Midbrain (tissue), 1 donor: ENCODE measurements at places on chromosomes 5 and 9.

- DNase-seq, result no peak
Observed at GRCh38 chr5:113058269-113058668, 81.7 kb downstream of the DCP2 start.

GRCh38 chr5:69032009-69032408 is 61.8 kb upstream of the SLC30A5 start:
- no peak for DNase-seq

GRCh38 chr5:92544596-92544995 is 1036.4 kb downstream of the NR2F1-AS1 start:
- no peak for DNase-seq

GRCh38 chr5:136963504-136963903 is 535.6 kb downstream of the SPOCK1 start:
- no peak for DNase-seq

GRCh38 chr9:71630377-71630995 is 137.8 kb downstream of the CEMIP2 start:
- no peak for DNase-seq

DNA sequence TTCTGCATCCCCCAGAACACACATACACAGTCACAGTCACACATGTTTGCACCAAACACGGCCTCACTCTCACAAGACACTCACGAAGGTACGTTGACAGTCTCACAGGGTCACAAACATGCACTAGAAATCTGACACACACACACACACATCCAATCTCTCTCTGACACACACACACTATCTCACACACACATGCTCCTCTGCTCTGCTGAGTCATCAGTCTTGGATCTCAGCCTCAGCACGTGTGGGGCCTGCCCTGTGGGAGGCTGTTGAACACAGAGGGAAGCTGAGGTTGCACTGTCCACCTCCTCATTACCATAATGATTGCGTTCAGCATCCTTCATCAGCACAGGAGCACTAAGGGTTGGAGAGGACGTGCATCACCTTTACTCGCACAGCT is 188.8 kb downstream of the MTRR start:
- no peak for DNase-seq

- DNase-seq, result peak; percentile 15
Observed at GRCh38 chr5:59506285-59506877, 387.1 kb downstream of the PDE4D start.

- DNase-seq, result no peak
Observed at GRCh38 chr5:127386557-127386956, 96.0 kb downstream of the MEGF10 start.

DNA sequence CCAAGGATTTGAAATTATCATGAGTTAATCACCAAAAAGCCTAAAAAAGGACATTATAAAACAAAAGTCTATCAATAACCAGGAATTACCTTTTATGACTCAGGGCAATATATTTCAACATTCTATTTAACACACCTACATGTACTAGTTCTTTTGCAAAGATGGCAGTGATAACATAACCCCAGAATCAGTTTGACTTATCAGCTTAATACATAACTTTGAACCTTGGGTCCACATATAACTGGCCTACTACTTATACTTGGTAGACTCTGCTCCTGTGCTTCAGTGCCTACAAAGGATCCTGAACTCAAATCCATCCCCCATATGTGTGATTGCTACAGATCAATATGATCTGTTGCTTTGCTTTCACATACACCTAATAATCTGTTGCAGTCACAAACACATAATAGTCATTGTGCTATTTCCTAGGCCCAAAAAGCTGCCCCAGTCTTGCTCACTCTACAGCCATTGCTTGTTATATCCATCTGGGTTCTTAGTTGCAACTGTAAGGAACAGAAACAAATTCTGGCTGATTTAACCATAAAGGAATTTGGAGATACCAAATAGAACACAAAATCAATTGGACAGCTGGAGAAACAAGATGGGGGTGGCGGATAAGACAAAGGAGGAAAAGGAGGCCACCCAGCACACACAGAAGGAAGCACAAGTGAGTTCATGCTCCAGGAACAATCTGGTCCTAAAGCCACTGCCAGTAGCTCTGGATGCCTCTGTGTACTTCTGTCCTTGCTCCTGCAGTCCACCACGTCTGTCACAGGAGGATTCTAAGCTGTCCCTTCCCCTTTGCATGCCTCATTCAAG is 25.5 kb downstream of the DEPDC1B start:
- DNase-seq, result no peak

DNA sequence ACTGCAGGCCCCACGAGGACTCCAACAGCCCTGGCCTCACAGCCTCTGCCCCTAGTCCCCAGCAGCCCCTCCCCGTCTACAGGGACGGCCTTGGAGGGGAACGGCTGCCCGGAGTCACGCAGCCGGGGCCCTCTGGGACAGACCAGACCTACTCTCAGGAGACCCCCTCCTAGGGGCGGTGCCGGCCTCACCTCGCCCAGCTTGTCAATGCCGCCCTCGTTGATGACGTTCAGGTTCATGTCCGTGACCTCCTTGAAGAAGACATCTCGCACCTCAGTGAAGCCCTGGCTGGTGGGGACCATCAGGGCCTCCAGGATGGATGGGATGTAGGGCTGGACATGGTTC is 58.6 kb downstream of the LRSAM1 start:
- no peak for DNase-seq

DNA sequence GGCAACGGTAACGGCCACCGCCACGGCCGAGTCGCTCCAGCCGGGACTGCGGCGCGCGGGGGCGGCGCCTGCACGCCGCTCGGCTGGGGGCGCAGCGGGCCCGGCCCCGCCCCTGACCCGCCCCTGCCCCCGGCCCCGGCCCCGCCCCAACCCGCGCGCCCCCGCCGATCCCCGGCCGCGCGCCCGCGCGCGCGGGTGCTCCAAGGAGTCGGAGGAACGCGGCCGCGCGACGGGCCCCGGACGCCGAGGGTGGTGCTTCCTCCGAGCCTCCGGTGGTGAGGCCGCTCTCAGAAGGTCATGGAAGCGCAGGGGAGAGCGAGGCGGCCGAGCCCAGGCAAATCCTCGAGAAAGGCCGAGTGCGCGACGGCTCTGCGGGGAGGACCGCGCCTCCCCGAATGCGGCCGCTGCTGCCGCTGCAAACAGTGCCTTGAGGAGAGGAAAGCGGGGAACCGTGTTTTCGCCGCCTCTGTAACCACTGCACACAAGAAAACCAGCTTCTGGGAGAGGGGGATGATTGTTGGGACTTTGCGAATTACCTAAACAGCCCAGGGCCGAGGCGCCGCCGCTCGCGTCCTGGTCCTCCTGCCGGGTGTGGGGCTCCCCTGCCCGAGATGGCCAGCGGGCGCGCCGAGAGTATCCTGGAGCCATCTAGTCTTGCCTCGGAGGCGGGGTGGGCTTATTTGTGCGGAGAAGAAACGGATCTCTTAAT is at the start of gene LIFR:
Gene LIFR (minus strand): TSS at position 48 of the 709 bp plus-strand sequence. CDS start 25,999 bp downstream, outside the sequence.
- DNase-seq, result peak; percentile 88

DNA sequence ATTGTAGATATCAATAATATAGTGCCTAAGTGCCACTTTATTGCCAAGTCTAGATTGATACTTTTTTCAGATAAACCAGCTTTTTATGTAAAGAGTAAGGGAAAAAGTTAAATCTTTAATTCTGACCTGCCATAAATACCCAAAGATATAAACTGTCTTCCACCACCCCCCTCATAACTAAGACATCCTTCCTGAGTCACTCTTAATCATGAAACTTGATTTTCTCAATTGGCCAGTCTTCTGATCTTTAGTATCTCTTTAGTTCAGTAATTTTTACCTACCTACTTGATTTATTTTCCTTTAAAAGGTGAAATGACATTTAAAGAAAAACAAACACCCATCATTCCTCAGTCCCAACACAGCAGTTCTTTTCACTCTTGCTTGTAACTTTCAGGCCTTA is 21.8 kb downstream of the C5orf22 start:
- DNase-seq, result no peak

DNA sequence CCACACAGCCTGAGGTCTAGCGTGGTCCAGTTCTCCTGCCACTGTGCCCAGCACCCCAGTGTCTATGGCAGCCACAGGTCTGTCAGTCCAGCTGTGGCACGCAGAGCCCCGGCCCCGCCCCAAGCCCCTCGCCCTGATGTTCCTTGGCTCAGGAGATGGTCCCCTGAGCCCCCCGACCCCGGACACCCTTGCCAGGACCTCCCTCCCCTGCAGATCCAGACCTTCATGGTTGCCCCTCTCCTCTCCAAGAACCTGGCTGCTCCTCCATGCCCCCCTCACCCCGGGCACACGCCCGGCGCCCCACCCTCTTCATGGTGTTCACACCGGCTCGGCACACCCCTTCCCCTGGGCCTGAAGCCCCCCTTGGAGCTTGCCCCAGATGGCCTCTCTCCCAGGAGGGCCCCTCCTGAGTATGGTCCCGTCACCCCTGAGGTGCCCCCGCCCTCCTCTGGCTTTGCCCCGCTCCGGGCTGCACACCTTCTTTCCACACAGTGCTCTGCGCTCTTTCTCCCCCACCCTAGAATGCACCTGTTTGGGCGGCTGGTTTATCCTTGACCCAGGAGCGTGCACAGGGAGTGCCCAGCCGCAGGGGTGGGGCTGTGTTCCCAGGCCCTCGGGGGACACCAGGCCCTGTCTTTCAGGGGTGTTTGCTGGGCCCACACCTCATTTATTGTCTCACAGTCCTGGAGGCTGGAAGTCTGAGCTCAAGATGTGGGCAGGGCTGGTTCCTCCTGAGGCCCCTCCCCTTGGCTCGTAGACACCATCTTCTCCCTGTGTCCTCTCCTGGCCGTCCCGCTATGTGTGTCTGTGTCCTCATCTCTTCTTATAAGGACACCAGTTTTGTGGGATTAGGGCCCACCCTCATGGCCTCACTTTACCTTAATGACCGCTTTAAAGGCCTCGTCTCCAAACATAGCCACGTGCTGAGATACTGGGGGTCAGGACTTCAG is 37.6 kb downstream of the KCNT1 start:
- no peak for DNase-seq

- no peak for DNase-seq
Observed at GRCh38 chr9:102461156-102461819, 533.8 kb upstream of the CYLC2 start.

DNA sequence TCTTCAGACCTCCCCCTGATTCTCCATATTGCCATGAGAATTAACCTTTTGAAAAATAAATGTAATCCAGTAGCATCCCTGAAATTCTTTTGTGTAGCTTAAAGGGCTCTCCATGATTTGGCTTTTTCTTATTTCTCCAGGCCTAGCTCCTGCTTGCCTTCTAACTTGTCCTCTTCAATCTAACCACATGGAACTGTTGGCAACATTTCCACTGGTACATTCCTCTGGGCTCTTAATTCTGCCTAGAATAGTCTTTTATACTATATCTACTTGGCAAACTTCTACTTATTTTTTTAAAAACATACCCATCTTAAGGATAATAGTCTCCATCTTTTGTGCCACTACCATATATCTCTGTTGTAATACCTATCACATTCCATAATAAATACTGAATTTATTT is 54.1 kb downstream of the GNG10 start:
- peak; percentile 1 for DNase-seq

DNA sequence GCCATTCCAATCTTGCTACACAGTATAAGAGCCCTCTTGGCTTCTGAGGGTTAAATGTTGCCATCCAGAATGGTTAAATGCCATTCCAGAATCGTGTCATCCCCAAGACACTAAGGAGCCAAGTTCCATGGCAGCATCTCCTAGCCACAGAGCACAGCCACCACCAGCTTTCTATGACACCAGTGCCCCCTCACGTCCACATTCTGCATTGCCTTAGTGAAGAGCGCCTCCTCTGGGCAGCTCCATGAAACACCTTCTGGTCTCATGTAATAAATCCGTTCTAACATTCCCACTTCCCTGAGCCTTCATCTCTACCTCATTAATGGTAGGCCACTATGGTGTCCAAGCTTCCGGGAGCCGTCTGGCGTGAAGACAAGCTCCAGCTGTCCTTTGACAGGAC is 12.4 kb downstream of the CBY3 start:
- peak; percentile 35 for DNase-seq

DNA sequence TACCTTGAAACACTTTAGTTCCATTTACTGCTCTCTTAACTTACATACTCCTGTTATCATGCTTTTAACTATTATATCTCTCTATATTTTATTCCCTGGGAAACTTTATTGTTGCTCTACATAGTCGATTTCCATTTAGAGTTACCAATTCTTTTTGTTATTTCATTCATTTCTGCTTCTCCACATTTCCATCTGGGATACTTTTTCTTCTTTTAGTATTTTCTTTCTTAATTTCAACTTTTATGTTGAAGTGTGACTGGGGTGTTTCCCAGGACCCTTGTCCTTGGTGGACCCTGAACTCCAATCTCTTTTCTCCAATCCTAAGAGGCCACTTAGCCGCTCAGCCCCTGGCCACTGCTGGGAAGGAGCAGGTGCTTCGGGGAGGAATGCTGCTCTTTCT is 36.0 kb downstream of the PSD2 start:
- DNase-seq, result no peak

GRCh38 chr5:91281401-91281800 is 101.7 kb downstream of the ARRDC3 start:
- DNase-seq, result no peak

- DNase-seq, result no peak
Observed at GRCh38 chr5:148965511-148966265, 97.2 kb downstream of the SH3TC2 start.

DNA sequence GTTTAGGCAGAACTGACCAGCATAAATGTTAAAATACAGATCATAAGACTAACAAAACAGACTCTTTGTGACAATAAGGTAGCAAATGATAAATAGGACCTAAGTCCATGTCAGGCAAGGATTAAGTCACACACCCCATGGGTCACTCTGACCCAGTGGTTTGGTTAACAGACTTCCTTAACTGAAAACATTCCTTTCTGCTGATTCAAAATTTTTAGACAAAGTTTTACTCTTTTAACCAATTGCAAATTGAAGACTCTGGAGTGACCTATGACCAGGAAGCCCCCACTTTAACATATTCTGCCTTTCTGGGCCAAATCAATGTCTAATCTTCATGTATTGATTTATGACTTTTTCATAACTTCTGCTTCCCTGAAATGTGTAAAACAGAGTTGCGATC is 4.9 kb upstream of the NXNL2 start:
- no peak for DNase-seq

- no peak for DNase-seq
Observed at GRCh38 chr9:2022560-2022959, 7.4 kb downstream of the SMARCA2 start.

GRCh38 chr5:150320044-150320613 is 17.4 kb upstream of the ARSI start:
- DNase-seq, result peak; percentile 72

- no peak for DNase-seq
Observed at GRCh38 chr9:38039090-38039906, 29.7 kb downstream of the SHB start.

- no peak for DNase-seq
Observed at GRCh38 chr5:150465927-150466326, 16.4 kb upstream of the RPS14 start.
